ENCODE measurements at places on chromosomes 3 and 15.
A peak's percentile ranks its signal among the peaks of the same experiment; 100 is the strongest.

GRCh38 chr3:36380221-36381031 lies at the start of gene STAC:
Gene STAC (plus strand): TSS chr3:36380504. CDS start chr3:36380644, 140 bp downstream.
- no peak for DNase-seq

DNA sequence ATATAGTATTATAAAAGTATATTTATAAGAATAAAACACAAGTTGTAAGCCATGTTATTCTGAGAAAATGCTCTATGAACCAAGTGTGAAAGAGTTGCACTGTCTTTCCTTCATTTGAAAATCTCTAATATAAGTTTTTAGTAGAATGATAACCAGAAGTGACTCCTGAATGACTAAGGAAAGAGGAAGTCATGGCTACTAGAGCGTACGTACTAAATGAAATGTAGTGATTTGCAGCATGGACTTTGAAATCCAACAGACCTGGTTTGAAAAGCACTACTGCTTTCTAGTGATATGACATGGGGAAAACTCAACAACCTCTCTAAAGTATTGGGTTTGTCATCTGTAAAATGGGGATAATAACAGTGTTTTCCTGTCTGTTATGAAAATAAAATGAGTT lies 10.3 kb upstream of the DNAJC13 start:
- no peak for DNase-seq

DNA sequence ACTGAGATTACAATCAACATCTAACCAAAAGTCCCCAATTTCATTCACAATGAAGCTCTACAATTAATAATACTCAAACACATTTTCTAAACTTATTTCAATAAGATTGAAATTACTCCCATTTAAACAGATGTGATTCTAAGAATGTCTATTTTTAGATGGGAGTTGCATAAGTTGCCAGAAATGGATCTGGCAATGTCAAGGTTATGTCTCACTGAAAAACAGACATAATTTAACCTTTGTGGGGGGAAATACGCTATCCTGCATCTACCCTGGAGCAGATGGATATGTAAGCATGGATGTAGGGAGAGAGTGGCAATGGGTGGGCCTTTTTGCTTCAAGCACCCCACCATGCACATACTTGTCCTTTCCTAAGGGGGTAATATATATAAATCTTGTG lies 6.7 kb upstream of the EIF1B start:
- DNase-seq = no peak

DNA sequence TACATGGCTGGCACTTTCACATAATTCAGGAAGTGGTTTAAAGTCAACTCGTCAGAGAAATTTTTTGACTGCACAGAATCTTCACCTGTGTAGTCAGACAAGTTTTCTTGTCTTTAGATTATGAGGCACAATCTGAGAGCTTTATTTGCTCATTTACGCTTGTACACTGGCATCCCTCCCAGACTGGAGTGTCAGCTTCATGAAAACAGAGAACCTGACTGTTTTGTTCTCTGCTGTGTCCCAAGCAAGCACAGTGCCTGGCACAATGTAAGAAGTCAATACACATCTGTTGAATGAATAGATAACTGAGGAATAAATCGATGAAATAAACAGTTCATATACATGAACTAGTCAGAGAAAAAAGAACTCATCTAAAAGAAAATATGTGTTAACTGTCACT lies 846.1 kb upstream of the CFAP20DC start:
- no peak for DNase-seq

DNA sequence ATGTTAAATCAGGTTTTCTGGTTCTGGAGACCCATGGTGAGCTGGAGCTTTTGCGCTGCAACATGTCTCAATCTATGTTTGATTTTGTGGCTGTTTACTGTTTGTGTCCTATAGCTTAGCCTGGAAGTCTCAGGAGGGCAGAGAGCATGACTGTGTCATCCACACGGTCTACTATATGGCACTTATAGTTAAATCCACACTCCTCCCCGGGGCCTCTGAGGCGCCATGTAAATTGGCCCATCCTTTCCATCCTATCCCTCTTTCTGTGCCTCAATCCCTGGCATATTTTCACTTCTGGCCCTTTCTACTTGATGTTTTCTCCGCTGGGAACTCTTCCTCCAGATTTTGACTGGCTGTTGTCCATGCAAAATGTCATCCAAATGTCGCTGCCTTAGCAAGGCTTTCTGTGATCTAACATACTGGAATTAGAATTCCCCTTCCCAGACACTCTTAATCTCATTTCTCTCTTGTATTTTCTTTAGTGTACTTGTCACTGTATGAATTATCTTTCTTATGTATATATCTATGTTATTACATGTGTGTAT lies 560.8 kb upstream of the RGMA start:
- no peak for DNase-seq

DNA sequence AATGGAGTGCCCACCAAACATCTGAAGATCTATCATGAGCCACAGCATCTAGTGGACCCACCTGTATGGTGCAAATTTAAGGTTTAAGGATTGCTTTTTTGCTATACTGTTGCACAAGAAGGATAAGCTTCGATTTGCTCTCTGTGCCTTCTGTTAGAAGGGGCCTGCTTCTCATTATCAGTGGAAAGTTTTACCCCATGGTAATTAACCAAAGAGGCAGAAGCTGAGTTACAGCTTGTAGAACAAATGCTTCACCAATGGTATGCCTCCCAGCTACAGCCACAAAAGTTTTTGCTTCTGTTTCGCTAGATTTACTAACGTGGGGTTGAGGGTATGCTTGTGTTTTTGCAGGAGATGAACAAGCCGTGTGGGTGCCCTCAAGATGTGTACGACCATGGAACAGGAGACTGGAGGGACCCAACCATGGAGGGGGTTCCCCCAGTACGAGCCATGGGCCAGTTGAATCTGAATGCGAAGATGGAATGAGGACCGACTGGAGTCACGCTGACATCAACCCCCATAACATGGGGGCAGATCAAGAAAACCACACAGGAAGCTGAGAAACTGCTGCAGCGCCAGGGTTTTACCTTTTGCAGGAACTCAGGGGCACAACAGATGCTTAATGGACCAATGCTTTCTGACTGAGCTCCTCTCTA lies 43.5 kb downstream of the ACAD9 start:
- DNase-seq = no peak

DNA sequence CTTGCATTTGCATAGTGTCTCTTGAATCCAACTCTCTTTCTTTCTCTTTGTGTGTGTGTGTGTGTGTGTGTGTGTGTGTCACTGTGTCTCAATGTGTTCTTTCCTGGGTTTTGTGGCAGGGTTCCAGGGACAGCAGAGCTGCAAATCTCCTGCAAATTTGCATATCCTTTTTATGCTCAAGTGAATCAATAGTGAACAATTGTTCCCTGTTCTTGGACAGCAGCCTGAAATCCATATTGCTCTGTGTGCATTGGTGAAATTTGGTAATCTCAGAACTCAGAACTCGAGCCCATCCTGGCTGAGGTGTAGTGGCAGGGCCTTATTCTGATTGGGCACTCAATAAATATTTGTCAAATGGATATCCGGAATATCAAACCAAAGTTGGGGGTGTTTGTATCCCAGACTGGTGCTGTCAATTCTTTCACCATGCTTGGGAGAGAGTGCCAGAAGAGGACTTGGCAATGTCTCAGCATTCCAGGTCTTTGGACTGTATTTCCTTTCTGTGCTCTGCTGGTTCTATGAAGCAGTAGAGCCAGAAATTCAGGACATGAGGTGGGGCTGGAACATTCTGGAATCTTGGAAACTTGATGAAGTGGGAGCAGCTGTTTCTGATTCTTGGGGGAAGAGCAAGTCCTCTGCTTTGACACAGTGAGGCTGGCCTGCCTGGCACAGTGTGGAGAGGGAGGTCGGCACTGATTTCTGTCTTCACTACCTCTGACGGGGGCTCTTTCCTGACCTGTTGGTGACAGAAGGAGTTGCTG lies 380.6 kb upstream of the C2CD4B start:
- DNase-seq = no peak

- DNase-seq = no peak
These were observed 108.3 kb upstream of the UBE2E1 start for GRCh38 chr3:23697416-23697815.

DNA sequence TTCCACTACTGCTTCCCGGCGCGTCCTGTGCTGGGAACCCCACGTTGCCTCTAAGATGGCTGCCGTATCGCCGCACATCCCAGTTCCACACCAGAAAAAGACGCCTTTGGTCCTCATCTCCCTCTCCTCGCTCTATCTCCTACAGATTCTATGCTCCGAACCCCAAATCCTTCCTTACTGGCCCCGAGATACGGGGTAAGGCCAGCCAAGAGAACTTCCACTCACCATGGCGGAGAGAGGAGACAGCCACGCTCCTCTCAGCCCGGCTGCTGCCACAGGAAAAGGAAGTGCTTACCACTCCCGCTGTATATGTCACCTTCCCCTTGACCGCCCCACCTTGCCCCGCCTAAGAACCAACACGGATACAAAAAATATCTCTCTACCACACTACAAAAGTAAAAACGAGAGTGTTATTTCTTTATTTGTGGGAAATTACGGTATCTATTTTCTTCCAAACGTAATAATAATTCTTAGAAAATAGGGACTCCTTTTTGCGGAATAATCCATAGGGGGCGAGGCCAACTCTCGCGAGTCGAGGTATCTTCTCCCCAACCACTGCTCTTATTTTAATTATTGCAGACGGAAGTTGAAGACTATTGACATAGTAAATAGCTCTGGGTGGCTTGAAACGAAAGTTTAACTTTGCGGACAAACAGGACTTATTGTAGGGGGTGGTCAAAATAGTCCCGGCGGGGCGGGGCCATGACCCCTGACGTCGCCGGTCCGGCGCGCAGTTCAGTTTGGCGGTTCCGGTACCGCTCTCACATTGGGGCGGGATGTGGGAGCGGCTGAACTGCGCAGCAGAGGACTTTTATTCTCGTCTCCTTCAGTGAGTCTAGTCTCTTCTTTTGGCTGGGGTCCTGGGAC lies at the start of the genes RPL4 and ZWILCH:
Gene RPL4 (minus strand): TSS at position 293 of the 867 bp plus-strand sequence. CDS start 65 bp downstream, at position 228.
Gene ZWILCH (plus strand): TSS at position 764 of the 867 bp plus-strand sequence. CDS start 13 bp downstream, at position 777.
- peak; percentile 91 for DNase-seq

- DNase-seq = no peak
These were observed 199.2 kb upstream of the TPM1 start for GRCh38 chr15:62843311-62843710.

- DNase-seq = no peak
These were observed 27.3 kb downstream of the PTPN23 start for GRCh38 chr3:47407896-47408838.

- peak; percentile 57 for DNase-seq
These were observed 272.6 kb downstream of the SUCLG2 start for GRCh38 chr3:67381667-67382272.

- no peak for DNase-seq
These were observed 263.2 kb downstream of the XXYLT1 start for GRCh38 chr3:195007766-195008165.

GRCh38 chr3:4772858-4773257 lies 206.4 kb upstream of the BHLHE40 start:
- DNase-seq = no peak

DNA sequence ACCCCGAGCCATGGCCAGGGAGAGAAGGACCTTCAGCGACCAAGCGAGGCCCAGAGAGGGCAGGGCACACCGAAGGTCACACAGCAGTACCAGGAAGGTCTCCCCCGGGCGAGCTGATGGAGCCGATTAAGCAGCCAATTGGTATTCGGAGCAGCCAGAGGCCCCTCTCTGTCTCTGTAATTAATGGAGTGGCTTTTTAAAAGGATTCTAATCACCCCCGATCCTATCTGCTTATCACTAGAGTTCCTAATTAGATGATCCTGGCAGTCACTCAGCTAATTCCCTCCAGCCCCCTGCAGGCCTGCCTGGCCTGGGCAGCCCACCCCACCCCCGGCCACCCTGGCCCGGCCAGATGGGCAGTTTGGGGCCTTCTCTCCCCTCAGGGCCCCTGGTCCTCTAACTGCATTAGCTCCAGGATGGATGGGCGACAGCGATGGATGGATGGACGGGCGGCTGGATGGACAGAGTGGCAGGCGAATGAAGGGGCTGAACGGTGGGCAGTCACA lies 1.6 kb upstream of the DNAJB8 start:
- no peak for DNase-seq

DNA sequence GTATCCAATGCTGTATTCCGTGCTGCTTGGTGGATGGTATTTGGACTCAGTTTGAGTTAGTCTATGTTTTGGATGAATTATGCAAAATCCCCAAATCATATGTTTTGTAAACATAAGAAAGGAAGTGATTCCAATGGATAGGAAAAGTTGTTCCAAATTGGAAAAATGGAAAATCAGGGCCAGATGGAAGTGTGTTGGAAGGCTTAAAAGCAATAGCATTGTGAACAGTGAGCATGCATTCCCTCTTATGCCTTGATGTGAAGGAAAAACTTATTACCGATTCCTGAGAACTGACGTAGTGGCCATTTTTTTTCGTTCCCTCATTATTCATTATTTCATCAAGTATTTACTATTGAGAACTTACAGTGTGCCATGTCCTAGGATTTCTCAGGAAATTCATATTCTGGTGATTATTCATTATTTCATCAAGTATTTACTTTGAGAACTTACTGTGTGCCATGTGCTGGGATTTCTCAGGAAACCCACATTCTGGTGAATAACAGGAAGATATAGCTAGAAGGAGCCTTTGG lies 144.1 kb upstream of the TPRG1 start:
- DNase-seq = no peak

- no peak for DNase-seq
These were observed 80.6 kb downstream of the MYO9A start for GRCh38 chr15:72037321-72037720.

Data from erythroblast (primary cell).